ENCODE measurements at places on chromosomes 1 and 21. TPM values are rescaled to one million over a fixed set of nuclear protein-coding genes. Genes with fewer than 3 reads are reported as not detected.

DNA sequence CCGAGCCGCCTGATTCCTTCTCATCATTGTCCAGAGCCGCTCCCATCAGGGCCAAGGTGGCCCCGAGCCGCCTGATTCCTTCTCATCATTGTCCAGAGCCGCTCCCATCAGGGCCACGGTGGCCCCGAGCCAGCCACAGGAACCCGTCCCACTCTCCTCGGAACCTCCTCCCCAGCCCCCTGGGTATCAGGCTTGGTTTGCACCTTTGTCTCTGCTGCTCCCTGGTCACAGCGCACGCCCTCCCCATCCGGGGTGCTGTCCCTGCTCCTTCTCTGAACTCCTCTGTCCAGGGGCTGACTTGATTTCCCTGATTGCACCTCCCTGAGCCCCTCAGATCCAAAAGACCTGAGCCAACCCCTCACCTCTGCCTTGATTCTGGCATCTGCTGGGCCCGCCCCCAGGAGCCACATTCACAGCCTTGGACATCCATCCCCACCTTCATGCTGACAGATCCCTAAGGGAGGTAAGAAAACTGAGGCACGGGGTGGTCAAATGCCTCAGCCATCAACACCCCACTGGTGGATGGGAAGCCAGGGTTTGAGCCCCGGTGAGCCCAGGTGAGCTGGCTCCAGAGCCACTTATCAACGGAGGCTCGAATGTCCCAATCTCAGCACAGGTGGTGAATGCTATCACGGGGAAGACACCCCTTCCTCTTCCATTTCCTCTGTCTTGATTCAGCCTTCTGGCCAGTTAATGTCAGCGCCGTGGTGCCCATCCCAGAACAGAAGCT lies 25.6 kb upstream of the COL18A1 start:
- no peaks in the 10 kb centered on the region for H3K4me1 ChIP-seq
- H3K36me3 ChIP-seq = no peaks in the 10 kb centered on the region
- no peaks in the 10 kb centered on the region for H3K27me3 ChIP-seq

GRCh38 chr1:172404121-172404520 lies 16.4 kb upstream of the C1orf105 start:
- H3K4me1 ChIP-seq = no peaks in the 10 kb centered on the region
- no peaks in the 10 kb centered on the region for H3K27me3 ChIP-seq
- H3K27ac ChIP-seq = no peak overlapping the region
- H3K36me3 ChIP-seq = no peaks in the 10 kb centered on the region
- H3K4me3 ChIP-seq = no peak overlapping the region

The SLC35E2B gene
- 16.6 TPM for total RNA-seq

The MAGI3 gene
- 11.7 TPM for total RNA-seq

Measured in right lobe of liver (tissue), 6 donors.